ENCODE measurements at places on chromosomes 1 and 21.

GRCh38 chr21:41839387-41840000, 39.6 kb downstream of the PRDM15 start:
- no peak for DNase-seq

GRCh38 chr21:28953247-28953646, 39.4 kb downstream of the LTN1 start:
- DNase-seq: no peak

- DNase-seq: peak; percentile 97
Observed at GRCh38 chr1:230277201-230278025, 148.7 kb downstream of the PGBD5 start.

DNA sequence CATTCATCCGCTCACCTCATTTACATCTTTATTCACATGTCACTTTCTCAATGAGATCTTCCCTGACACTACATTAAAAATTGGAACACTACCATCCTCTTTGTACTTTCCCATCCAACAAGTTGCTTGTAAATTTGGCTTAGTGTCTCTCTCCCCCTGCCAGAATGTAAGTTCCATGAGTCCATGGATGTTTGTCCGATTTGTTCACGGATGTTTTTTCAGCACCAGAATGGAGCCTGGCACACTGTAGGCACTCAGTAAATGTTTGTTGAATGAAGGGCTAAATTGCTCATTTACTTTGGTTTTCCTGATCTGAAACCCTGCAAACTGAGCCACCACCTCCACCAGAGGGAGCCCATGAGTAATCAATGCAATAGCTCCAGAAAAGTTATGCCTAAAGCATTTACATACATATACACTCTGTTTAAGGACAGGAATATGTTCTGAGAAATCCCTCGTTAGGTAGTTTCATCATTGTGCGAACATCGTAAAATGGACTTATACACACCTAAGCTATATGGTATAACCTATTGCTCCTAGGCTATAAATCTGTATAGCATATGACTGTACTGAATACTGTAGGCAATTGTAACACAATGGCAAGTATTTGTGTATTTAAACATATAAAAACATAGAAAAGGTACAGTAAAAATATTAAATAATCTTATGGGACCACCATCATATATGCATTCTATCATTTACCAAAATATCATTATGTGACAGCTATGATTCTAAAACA, 2.8 kb upstream of the EYA3 start:
- DNase-seq: peak; percentile 62

GRCh38 chr1:174974711-174975119, 25.0 kb upstream of the CACYBP start:
- no peak for DNase-seq

GRCh38 chr1:6625584-6626149, 999 bp downstream of the THAP3 start:
- DNase-seq: no peak

DNA sequence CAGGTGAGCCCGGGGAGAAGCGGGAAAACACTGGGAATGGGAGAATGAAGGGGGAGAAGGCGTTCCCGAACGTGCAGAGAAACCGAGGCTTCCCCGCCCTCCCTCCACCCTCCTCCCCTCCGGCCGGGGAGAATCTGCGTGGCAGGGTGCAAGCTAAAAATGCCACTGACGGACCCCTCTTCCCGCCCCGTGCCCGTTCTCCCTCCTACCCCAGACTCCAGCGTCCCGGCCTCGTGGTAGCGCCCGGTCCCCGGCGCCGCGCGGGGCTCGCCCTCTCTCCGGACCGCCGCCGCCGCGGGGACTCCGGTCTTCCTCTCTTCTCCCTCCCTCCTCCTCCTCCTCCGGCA, 81.6 kb upstream of the AK4 start:
- no peak for DNase-seq

DNA sequence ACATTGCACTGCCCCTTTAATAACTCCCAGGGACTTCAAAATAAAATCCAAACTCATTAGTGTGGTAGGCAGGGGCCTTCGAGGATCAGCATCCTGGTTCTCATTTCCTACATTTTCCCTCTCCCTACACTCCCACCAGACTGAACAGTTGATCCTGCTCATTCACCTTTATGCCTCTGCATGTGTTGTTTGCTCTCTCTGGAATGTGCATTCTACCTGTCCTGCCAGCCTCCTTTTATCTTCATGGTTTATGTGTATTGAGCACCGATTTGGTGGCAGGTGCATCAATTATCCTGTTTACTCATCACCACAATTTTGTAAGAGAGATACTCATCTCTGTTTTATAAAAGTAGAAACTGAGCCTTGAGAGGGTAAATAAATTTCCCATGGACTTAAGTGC, 125.0 kb downstream of the ADSS2 start:
- DNase-seq: no peak
